ENCODE measurements at places on chromosomes 3 and 15.

DNA sequence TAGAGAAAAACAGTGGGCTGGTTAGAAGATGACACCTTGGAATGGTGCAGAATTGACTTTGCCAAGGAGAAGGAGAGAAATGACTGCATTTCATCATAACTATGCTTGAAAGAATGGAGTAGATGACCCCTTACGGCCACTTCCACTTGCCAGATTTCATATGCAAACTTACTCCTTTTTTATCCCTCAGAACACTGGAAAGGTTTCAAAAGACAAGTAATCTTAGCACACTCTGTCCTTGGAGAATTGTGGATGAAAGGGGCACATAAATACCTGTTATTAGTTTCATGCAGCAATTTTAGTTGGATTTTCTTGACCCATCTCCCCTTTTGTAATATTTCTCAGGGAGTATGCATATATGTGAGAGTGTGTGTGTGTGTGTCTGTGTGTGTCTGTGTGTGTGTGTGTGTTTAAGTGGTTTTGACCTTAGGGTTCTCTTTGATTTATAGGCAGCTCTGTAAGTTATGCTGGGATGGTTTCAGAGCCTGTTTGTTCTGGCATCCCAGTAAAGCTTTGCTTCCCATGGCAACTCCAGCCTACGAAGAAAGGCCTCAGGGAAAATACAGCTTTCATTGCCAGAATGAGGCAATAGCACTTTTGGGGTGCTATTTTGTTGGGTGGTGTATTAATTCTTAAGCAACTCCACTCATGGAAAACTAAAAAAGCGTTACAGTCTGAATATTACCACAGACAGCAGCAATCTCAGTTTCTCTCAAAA is 122.2 kb upstream of the TP63 start:
- no peak for DNase-seq

DNA sequence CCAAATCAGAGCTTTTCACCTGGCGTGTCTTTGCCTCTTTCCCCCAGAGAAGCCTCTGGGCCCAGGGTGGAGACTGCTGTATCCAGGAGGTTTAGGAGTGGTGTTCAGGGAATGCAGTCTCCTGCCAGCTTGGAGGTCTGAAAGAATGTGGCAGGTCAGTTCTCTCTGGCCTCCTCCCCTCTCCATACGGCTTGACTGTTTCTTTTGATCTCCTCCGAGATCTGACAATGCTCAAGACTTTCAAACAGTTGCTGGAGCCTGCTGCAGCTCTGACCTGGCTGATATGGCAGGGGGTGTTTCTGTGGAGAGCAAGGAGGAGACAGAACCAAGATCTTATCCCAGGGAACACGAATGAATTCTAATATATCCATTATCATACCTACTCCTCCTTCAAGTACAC is 24.7 kb upstream of the TM4SF4 start:
- DNase-seq = no peak

DNA sequence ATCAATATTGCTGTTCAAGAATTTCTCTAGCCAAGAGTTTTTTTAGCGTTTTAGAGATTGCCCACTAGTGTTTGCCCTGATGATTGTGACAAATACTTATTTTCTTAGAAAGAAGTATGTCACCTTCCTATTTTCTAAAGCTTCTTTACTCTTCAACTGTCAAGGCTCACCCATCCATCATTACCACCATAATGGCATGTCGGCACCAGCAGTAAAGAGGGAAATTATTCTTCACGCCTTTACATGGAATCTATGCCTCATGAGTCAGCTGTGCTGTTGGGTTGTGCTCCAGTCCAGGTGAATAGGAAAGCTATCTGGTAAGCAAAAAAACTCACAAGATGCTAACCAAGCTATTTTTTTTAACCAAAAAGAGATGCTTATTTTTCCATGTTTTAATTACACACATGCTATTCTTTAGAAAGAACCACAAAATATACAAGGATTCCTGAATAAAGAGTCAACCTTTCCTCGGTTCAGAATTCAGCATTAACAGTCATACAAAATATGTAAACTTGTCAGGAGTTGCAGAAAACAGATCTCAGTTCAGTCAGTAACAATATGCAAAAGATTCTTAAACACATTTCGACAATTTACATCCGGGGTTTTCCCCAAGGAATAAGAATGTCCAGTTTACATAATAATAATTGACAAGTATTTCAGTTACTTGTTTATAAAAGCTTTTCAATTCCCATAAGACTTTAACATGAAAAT is 128.0 kb downstream of the ATP8B4 start:
- DNase-seq = no peak

GRCh38 chr15:44243141-44243540 is 45.4 kb upstream of the GOLM2 start:
- no peak for DNase-seq

GRCh38 chr3:179438841-179439240 is 12.4 kb downstream of the GNB4 start:
- DNase-seq = no peak

- DNase-seq = no peak
Measured at GRCh38 chr15:40285151-40285550, 2.3 kb upstream of the ANKRD63 start.

- no peak for DNase-seq
Measured at GRCh38 chr3:32814361-32814760, 3.4 kb upstream of the TRIM71 start.

- DNase-seq = no peak
Measured at GRCh38 chr3:190319660-190320059, 2.6 kb downstream of the CLDN1 start.

- DNase-seq = no peak
Measured at GRCh38 chr15:77029166-77030047, 34.5 kb downstream of the PSTPIP1 start.

DNA sequence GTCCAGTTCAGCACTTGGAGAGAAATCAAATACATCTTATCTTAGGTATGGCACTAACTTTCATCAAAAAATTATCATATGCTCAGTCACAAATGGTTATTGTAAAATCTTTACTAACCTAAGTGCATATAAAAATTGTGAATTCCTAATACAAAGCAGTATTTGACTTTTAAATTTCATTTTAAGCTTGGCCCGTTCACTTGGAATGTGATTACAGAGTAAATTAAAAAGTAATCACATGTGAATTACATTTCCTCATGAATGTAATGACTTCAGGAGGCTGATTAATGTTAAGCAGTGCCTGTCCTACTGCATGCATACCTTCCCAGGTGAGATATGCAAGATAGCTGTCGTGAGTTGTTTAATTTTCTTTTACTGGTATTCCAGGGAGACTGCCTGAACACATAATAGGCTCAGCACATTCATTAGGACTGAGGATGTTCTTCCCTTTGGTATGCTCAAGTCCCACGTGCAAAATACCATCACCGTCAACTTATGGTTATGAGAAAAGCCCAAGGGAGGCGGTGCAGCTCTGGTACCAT is 1053.0 kb downstream of the FHIT start:
- DNase-seq = no peak

DNA sequence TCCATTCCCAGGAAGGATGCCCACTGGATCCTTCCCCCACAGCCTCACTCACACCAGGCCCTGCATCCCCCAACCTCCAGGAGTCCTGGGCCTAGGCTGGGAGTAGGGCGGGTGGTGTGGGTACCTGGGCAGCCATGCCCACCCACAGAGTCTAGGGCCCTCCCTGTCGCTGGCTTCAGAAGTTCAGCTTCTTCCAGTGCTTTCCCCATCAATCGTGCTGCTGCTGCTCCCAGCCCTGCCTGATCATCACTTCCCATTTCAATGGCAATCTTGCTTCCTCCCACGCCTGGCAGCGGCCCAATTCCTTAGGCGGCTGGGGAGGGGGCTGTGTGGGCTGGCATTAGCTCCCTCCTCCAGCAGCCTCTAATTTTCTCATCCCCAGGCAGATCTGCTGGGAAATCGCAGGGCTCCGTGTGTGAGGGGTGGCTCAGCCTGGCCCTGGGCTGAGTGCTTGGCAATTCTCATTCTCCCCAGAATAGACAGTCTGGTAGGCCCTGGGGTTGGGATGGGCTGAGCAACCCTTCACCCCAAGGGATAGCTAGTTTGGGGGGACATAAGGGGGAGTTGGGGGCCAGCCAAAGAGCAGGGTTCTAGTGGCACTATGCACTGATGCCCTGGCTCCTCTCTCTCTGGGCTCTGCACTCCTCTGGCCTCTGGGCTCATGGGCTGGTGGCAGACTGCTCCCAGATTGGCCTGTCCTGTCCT is 66.4 kb downstream of the SCN5A start:
- DNase-seq = no peak

DNA sequence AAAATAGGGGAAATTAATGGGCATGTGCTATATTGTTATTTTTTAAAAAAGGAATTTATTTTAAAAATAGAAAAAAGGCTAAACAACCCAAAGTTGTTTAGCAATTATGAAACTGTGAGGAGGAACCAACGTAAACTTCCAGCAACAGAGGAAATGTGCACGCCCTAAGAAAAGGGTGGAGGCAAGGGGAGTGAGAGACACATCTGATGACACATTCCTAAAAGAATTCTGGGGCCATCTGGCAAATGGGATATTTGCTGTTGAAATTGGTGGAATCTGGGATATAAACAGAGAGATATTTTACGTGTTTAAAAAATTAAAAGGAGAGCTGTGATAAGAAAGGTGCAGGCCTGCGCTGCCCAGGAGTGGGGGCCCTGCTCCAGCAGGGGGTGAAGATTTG is 50.8 kb upstream of the MUC13 start:
- DNase-seq = no peak

DNA sequence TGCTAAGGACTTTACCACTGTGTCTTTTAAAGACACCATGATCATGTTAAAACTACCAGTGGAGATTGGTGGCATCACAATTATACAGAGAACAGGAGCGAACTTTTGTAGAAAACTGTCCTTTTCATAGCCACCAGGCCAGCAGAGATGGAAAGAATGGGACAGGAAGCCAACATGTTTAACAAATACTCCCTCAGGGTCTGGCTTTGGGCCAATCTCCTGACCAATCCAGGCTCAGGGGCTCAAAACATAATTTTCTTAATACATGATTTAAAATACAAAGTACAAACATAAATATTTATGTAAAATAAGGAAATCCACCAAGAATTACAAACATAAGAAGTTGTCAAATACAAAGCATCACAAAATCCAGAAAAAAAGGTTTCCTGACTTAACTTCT is 266.0 kb downstream of the VPS13C start:
- no peak for DNase-seq

DNA sequence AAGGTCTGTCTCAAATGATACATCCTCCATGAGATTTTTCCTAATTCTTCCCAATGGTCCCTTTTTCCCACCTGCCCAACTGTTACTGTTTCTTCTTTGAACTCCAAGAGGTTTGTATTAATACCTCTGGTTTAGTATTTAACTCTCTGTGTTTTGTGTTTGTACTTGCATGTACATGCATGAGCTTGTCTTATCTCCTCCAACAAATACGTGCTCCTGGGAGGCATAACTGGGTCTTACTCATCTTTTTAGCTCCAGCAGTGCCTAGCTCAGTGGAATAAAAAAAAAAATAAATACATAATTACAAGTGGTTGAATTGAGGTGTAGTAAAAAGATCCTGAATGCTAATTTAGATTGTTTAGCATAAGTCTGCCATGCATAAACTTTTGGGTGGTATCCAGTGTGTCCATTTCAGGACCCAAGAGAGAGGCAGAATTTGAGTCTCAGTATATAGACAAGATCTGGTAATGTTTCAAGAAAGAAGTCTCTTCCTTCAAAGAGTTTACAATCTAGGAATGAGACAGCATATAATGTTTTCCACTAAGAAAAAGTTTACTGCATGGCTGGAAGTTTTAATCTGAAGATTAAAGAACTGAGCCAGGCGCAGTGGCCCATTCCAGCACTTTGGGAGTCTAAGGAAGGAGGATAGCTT is 1.7 kb upstream of the LYSMD2 start:
- no peak for DNase-seq

DNA sequence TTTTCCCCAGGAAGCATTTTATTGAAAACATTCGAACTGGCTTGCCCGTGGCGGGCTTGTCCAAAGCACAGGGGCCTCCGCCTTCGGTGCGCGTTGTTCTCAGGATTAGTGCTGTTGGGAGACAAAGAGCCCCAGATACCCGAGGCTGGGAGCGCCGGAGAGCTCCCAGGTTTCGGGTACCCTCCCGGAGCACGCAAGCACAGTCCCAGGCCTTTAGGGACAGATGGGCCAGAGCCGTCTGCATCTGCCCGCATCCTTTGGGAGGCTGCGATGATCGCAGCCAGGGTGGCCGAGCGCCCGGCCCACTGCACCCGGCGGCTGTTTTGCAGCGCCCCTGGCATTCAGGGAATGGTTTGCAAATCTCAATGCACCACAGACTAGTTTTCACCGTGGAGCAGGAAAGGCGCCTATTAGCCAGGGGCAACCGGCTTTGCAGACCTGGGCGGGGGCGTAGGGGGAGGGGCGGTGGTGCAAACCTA is 5.0 kb upstream of the FEZF2 start:
- no peak for DNase-seq

DNA sequence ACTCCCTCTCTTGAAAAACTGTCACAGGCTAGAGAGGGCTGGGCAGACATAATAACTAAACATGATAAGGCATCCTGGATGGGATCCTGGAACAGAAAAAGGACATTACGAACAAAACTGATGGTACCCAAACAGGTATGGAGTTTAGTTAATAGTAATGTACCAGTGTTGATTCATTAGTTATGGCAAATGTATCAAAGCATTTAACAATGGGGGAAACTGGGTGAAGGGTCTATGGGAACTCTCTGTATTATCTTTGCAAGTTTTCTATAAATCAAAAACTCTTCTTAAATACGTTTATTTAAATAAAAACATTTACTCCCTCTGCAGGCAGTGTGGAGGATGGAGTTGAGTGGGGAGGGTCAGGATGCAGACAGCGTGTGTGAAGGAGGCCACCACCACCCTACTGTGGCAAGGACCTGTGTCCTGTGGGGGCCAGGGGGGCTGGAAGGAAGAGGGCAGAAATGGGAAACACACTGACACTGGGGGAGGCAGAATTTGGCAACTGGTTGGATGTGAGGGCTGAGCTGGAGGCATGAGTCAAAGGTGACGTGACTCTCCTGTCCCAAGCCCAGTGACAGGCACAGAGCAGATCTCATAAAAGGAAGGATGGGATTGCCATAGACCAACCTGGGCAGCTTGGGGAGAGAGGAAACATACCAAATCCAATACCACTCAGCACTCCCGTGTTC is 59.6 kb upstream of the ITGA11 start:
- no peak for DNase-seq

DNA sequence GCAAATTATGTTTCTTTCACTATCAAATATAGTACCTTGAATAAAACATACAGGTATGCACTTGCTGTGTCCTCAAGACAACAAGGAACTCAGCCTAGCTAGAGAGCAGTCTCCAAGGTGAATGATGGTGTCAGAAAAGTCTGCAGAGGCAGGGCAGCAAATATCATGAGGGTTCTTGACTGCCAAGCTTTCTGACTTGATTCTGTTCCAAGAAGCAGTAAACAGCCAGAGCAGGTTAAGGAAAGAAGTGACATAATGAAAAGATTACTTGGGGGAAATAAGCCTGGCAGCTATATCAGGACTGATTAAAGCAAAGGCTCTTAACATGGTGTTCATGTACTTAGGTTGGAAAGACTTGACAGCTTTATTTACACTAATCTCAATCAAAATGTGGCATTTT is 192.2 kb upstream of the GADL1 start:
- DNase-seq = no peak

DNA sequence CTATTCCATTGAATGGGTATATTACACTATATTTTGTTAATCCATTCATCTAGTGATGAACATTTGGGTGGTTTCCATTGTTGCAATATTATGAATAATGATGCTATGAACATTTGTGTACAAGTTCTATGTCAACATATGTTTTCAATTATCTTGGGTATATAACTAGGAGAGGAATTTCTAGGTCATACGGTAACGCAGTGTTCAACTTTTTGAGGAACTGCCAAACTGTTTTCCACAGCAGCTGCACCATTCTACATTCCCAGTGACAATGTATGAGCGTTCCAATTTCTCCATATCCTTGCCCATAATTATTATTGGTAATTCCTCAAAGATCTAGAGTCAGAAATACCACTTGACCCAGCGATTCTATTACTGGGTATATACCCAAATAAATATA is 24.1 kb upstream of the RORA start:
- DNase-seq = no peak
